ENCODE measurements at places on chromosomes 6 and 20. TPM values are rescaled to one million over a fixed set of nuclear protein-coding genes. Genes with fewer than 3 reads are reported as not detected.

The LGSN gene
- not detected for total RNA-seq

The PRDM13 gene
- total RNA-seq = not detected

The CST3 gene
- total RNA-seq = 191 TPM

The TMEM217 gene
- 2.9 TPM for total RNA-seq

The SAMD3 gene
- total RNA-seq = 9.6 TPM

The FAM209A gene
- not detected for total RNA-seq

The ANGPT4 gene
- not detected for total RNA-seq
